ENCODE measurements at places on chromosomes 1 and 21. TPM values are rescaled to one million over a fixed set of nuclear protein-coding genes. Genes with fewer than 3 reads are reported as not detected.
A peak's percentile ranks its signal among the peaks of the same experiment; 100 is the strongest.

Gene CA14
- not detected for total RNA-seq

Gene PTGFRN
- total RNA-seq: 17.8 TPM

DNA sequence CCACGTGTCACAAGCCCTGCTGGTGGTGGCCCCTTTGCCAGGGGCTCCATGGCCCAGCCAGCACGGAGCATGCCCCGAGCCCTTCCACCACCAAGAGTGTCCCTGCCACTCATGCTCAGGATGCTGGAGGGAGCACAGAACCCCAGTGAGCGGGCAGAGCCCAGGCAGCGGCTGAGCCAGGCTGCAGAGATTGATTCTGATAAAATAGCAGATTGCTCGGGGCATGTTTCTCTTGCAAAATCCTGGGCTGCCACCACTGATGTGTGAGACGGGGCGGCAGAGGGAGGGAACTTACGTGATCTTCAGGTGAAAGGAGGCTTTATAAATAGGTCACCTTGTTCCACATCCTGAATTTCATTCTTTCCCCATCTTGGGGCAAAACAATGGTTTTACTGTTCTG lies 53.2 kb downstream of the SPSB1 start:
- no peak overlapping the region for H3K27ac ChIP-seq
- no peak overlapping the region for H3K4me3 ChIP-seq
- DNase-seq: no peak
- H3K4me1 ChIP-seq: peaks cover 11% of the 10 kb centered on the region
- H3K27me3 ChIP-seq: no peaks in the 10 kb centered on the region

GRCh38 chr1:107949467-107950253 lies 15.3 kb downstream of the VAV3 start:
- H3K36me3 ChIP-seq: no peaks in the 10 kb centered on the region
- no peaks in the 10 kb centered on the region for H3K27me3 ChIP-seq
- peaks cover 20% of the 10 kb centered on the region for H3K4me1 ChIP-seq
- no peak overlapping the region for H3K27ac ChIP-seq
- no peak for DNase-seq
- no peak overlapping the region for H3K4me3 ChIP-seq

- H3K27ac ChIP-seq: no peak overlapping the region
- DNase-seq: no peak
- H3K4me1 ChIP-seq: no peaks in the 10 kb centered on the region
- no peak overlapping the region for H3K4me3 ChIP-seq
These were observed 19.0 kb upstream of the PRELP start for GRCh38 chr1:203456577-203456976.

DNA sequence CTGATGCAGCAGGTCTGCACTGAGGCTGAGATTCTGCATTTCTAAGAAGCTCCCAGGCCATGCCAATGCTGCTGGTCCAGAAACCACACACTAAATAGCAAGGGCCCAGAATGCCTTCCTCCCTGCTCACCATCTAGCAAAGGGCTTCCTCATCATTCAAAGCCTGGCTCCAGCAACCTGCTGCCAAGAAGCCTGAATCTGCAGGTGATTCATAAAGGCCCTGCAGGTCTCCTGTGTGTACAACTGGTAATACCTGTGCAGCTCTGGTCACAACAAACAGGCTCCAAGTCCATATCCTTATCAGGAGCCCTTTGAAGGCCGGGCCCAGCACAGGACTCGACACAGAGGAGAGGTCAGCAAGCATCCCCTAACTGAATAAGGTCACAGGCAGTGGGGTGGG lies 26.7 kb downstream of the GLIS1 start:
- no peak overlapping the region for H3K4me3 ChIP-seq
- no peaks in the 10 kb centered on the region for H3K27me3 ChIP-seq
- no peak overlapping the region for H3K27ac ChIP-seq
- no peaks in the 10 kb centered on the region for H3K4me1 ChIP-seq

GRCh38 chr1:245575710-245576109 lies 420.9 kb downstream of the KIF26B start:
- no peaks in the 10 kb centered on the region for H3K36me3 ChIP-seq
- no peaks in the 10 kb centered on the region for H3K27me3 ChIP-seq
- DNase-seq: no peak
- no peaks in the 10 kb centered on the region for H3K4me1 ChIP-seq

DNA sequence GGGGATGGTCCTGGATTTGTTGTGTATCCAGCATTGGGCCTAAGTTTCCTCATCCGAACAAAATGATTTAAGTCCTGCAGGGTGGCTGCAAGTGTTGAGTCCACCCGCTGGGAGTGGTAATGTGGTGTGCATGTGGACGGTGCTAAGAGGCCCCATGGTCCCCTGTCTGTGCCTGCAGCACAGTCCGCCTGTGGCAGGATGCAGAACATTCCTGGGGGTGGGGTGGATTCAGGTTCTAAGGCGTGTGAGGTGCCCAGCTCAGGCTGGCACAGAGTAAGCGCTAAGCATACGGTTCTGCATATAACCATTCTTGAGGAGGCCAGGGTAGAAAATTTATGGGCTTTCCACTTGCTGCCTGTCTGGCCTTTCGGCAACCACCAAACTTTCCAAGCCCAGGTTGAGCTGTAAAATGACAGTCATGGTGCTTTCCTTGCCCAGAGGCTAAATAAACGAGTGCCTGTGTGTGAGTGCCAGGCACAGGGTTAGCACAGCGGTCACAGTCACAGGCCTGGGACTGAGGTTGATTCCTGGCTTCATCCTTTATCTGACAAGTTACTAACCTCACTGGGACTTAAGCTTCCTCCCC lies 30.7 kb downstream of the SLC2A1 start:
- no peaks in the 10 kb centered on the region for H3K27me3 ChIP-seq
- H3K36me3 ChIP-seq: no peaks in the 10 kb centered on the region
- H3K4me3 ChIP-seq: no peak overlapping the region
- no peak overlapping the region for H3K27ac ChIP-seq

- H3K27ac ChIP-seq: no peak overlapping the region
- H3K36me3 ChIP-seq: no peaks in the 10 kb centered on the region
- no peak overlapping the region for H3K4me3 ChIP-seq
- H3K27me3 ChIP-seq: peaks cover 5% of the 10 kb centered on the region
These were observed 14.4 kb upstream of the EPHA2 start for GRCh38 chr1:16170283-16170673.

GRCh38 chr1:214076708-214077065 lies 88.9 kb downstream of the PROX1 start:
- no peak for DNase-seq
- no peaks in the 10 kb centered on the region for H3K27me3 ChIP-seq
- H3K27ac ChIP-seq: no peak overlapping the region
- H3K4me3 ChIP-seq: no peak overlapping the region
- no peaks in the 10 kb centered on the region for H3K4me1 ChIP-seq
- no peaks in the 10 kb centered on the region for H3K36me3 ChIP-seq

Gene HAO2
- total RNA-seq: not detected

- no peak for DNase-seq
- no peak overlapping the region for H3K27ac ChIP-seq
- no peaks in the 10 kb centered on the region for H3K4me1 ChIP-seq
- no peaks in the 10 kb centered on the region for H3K27me3 ChIP-seq
- H3K36me3 ChIP-seq: no peaks in the 10 kb centered on the region
These were observed 25.1 kb downstream of the WDR64 start for GRCh38 chr1:241677201-241677600.

- H3K27me3 ChIP-seq: no peaks in the 10 kb centered on the region
- no peak for DNase-seq
- peaks cover 7% of the 10 kb centered on the region for H3K4me1 ChIP-seq
- H3K36me3 ChIP-seq: peaks cover 21% of the 10 kb centered on the region
These were observed 41.8 kb upstream of the C1orf198 start for GRCh38 chr1:230909974-230910754.

Gene ZNF593OS
- total RNA-seq: not detected

GRCh38 chr1:204830747-204831146 lies 39.9 kb upstream of the NFASC start:
- peaks cover 2% of the 10 kb centered on the region for H3K4me1 ChIP-seq
- DNase-seq: no peak
- H3K36me3 ChIP-seq: no peaks in the 10 kb centered on the region
- no peak overlapping the region for H3K27ac ChIP-seq
- no peak overlapping the region for H3K4me3 ChIP-seq
- peaks cover 4% of the 10 kb centered on the region for H3K27me3 ChIP-seq

DNA sequence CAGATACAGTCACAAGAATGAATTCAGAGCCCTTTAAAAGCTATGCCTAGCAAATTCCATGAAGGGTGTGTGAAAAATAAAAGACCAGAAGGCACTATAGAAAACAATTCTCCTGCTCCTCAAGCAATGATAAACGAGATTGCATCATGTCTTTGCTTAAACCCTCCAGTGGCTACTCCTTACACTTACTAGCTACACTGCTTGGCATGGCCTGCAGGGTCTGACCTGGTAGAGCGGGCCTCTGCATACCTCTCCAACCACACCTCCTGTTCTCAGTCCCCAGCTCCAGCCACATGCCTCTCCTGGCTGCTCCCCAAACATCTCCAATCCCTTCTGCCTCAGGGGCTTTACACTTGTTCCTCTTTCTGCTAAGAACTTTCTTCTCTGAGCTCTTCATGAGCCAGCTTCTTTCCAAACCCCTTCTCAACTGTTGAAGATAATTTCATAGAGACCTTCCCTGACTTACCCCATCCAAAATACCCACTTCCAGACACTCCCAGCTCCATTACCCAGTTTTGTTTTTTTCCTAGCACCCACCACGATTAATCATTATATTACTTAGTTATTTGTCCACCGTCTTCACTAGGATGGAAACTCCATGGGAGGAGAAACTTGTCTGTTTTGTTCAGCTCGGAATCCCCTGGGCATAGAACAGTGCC lies 11.2 kb upstream of the CREG1 start:
- H3K4me3 ChIP-seq: no peak overlapping the region
- peaks cover 13% of the 10 kb centered on the region for H3K4me1 ChIP-seq
- H3K27ac ChIP-seq: peak overlapping the region; percentile 26
- DNase-seq: peak; percentile 87
- no peaks in the 10 kb centered on the region for H3K36me3 ChIP-seq

DNA sequence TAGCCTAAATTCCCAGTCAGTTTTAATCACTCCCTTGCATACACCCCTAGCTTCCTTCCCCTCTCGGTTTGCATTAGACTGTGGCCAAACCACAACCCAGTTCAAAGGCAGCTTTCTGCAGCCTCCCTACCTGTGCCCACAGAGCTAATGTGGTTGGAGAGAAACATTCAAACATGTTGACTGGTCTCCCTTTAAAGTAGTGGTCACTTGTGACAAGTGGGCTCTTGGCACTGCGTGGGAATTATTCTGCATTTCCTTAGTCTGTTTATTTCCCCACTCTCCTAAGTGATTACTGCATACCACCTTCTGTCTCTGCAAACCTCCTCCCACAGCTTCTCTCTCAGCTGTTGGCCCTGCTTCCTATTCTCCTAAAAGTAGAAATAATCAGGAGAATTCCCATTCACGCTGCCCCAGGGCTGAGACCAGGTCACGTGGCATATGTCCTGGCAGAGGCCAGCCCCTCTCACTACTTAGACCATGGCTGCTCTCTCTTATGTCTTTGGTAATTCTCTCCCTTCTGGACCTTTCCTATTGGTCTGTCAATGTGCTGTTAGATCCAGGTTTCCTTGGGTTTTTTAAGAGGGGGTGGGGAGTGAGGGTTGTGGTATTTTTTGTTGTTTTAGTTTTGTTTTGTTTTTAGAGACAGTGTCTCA lies 38.4 kb upstream of the CD101 start:
- H3K4me3 ChIP-seq: no peak overlapping the region
- no peak overlapping the region for H3K27ac ChIP-seq
- no peaks in the 10 kb centered on the region for H3K4me1 ChIP-seq
- H3K36me3 ChIP-seq: no peaks in the 10 kb centered on the region
- H3K27me3 ChIP-seq: no peaks in the 10 kb centered on the region

- H3K4me3 ChIP-seq: no peak overlapping the region
- H3K27ac ChIP-seq: no peak overlapping the region
- no peak for DNase-seq
- no peaks in the 10 kb centered on the region for H3K27me3 ChIP-seq
These were observed 11.0 kb downstream of the UBL4B start for GRCh38 chr1:110123224-110123623.

- H3K4me3 ChIP-seq: peak within 1 kb of the TSS; percentile 29
- peaks cover 21% of the 10 kb centered on the region for H3K4me1 ChIP-seq
- no peaks in the 10 kb centered on the region for H3K27me3 ChIP-seq
- peak within 1 kb of the TSS; percentile 64 for H3K27ac ChIP-seq
- no peaks in the 10 kb centered on the region for H3K36me3 ChIP-seq
- no peak for DNase-seq
These were observed at the start of gene CD52 for GRCh38 chr1:26317612-26318337. Gene CD52 (plus strand): TSS chr1:26317958. CDS start chr1:26318018, 60 bp downstream.

DNA sequence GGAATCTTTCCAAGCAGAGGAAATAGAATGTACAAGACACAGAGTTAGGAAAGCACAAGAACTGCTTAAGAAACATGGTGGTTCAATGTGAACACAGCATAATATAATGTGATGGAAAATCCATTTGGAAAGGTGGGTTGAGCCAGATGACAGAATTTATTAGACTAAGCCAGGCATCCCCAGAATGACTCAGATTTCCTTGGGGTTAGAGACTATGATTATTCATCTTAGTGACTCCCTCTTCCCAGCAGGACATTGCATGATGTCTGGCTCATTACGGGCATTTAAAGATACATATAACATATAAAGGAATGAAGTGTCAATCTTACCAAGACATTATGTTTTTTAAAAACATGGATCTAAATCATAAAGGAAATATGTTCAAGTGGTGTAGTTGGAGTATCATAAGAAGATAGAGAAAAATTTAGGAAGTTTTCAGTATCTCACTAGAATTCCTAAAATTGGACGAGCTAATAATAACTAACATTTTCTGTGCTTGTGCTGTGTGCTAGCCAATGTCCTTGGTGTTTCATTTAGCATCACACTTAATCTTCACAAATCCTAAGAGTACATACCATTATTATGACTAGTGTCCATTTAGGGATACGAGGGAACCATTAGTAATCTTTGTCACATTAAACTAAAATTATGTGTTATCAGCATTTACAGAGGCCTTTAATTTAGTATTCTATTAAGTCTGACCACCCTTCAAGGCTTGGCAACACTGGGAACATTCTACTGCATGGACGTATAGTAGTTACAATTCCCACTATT lies 41.0 kb upstream of the ST6GALNAC5 start:
- no peaks in the 10 kb centered on the region for H3K27me3 ChIP-seq
- no peak overlapping the region for H3K27ac ChIP-seq
- no peaks in the 10 kb centered on the region for H3K36me3 ChIP-seq
- no peaks in the 10 kb centered on the region for H3K4me1 ChIP-seq
- DNase-seq: no peak

- DNase-seq: no peak
- H3K4me1 ChIP-seq: no peaks in the 10 kb centered on the region
- H3K27me3 ChIP-seq: peaks cover 16% of the 10 kb centered on the region
- H3K27ac ChIP-seq: no peak overlapping the region
These were observed 101.3 kb upstream of the ZBTB40 start for GRCh38 chr1:22350171-22350923.

GRCh38 chr1:151819227-151819835 lies 12.3 kb downstream of the RORC start:
- no peaks in the 10 kb centered on the region for H3K36me3 ChIP-seq
- no peaks in the 10 kb centered on the region for H3K4me1 ChIP-seq
- no peak overlapping the region for H3K27ac ChIP-seq
- no peaks in the 10 kb centered on the region for H3K27me3 ChIP-seq
- H3K4me3 ChIP-seq: no peak overlapping the region

- H3K27ac ChIP-seq: no peak overlapping the region
- no peak overlapping the region for H3K4me3 ChIP-seq
- no peaks in the 10 kb centered on the region for H3K27me3 ChIP-seq
- DNase-seq: no peak
These were observed 79.4 kb downstream of the GON4L start for GRCh38 chr1:155777582-155777981.
